ENCODE measurements at places on chromosomes 7 and 10. TPM values are rescaled to one million over a fixed set of nuclear protein-coding genes. Genes with fewer than 3 reads are reported as not detected.

GRCh38 chr7:96739609-96740008 is 30.0 kb upstream of the SEM1 start:
- DNase-seq, result no peak

DNA sequence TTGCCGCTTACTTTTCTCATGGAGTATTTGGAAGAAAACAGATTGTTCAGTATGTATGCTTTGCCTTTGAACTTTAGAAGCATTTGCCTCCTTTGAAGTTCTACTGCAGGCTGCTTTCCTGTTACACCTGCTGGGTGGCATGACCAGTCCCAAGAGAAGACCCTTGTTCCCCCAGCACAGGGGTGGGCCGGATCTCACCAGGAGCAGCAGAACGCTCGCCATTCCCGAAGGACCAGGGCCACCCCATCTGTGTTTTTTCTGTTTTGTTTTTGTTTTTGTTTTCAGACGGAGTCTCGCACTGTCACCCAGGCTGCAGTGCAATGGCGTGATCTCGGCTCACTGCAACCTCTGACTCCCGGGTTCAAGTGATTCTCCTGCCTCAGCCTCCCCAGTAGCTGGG is 493.6 kb downstream of the PTPRN2 start:
- no peak for DNase-seq

- DNase-seq, result no peak
Measured at GRCh38 chr7:3588341-3588740, 287.3 kb downstream of the SDK1 start.

- no peak for DNase-seq
Measured at GRCh38 chr7:141664450-141664849, 37.5 kb downstream of the DENND11 start.

DNA sequence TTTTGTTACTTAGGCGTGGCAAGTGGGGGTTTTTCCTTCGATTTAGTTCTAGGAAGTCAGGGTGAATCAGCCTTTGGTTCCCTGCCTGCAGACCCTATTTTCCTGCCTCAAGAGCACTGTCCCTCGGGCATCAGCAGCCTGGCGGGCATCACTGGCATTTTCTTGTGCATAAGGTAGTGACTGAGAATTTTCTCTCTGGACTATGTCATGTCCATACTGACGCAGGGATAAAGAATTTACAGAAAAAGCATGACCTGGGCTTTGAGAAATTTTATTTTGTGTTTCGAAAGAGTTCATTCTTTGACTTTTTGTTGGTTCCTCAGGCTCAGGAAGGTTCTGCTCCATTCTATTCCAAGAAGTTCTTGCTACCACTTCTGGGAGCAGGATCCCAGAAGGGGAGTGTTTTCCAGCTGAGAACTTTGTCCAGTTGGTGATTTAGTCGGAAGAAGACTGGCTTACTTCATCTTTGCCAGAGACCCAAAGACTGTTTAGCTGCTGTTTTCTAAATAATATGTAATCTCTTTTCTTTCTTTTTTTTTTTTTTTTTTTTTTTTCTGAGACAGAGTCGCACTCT is 213.9 kb upstream of the SH2B2 start:
- no peak for DNase-seq

- no peak for DNase-seq
Measured at GRCh38 chr10:9615189-9615588, 1402.5 kb upstream of the CELF2 start.

DNA sequence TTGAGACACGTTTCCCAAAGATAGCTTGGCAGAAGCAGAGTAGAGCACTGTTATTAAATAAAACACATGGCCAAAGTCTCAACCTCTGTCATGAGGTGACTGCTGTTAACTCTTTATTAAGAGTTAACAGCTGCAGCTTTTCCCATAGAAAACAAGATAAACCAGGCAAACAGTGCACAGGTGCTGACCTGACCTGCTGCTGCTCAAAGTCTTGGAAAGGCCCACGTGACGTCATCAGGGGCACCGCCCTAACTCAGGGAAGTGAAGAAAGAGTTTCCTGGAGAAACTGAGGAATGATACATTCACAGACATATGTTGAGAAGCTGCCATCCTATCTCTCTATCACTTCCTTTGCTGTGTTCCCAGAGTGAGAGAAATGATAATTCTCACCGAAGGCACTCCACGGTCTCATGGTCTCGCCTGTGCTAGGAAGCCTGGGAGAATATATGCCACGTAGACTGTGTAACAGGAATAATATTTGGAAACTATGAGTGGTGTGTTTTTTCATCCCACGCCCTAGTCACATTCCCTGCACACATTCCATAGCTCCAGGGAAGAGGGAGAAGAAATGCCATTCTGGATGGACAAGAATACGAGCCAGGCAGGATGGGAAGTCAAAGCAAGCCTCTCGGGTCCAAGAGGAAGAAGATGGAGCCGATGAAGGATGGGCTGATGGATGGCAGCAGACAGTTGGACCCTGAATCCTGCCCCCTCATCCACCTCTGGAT is 146.2 kb upstream of the NFE2L3 start:
- peak; percentile 75 for DNase-seq

- no peak for DNase-seq
Measured at GRCh38 chr10:60834401-60834800, 56.1 kb downstream of the CDK1 start.

DNA sequence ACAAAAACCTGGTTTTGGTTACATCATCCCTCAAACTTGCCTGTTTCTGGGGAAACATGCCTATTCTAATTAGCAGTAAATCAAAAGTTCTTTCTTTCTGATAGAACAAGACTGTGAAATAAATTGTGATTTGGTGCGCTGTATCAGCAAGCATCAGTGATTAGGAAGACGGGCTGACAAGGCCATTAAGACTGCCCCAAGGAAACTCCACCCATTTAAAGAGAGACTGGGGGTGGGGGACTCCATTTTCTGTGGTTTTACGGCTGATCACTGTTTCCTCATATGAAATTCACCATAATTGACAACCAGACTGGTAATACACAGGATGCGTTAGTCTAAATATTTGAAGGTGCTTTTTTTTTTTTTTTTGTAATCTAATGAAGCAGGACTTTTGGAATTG is 68.7 kb downstream of the MBL2 start:
- no peak for DNase-seq

DNA sequence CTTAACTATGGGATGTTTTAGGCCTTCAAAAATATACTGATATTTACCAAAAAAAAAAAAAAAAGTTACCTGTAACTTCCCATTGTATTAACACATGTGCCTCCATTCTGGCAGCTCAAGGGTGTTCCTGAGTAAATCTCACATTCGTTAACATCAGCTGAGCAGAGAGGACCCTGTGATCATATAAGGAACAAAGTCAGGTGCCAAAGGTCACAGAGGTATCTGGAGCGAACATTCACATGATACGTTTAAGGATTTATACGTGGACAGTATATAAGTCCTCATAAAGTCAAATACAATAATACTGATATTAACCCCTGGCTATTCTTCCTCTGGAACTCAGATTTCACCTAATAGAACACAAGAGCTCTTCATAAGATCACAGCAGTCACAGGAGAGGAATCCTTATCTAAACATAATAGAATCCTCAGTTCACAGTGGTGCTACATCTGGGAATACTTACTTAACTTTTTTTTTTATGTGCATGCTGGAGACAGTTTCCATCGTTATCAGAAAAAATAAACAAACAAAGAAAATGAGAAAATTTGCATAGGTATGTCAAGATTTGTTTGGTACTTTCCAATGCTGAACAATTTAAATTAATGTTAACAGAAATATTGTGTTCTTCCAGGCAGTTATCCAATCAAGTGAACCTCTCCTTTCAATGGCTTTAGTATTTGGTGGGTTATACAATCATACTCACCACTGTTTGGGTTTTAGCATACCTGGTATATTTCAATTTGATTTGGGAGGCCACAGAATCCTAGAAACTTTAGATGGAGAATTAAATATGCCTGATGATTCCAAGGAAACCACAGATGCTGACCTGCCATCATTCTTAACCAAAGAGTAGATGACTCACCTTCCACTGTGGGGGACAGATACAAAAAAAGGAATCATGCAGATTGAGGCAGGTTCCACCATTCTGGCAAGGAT is 6.6 kb downstream of the CUBN start:
- DNase-seq, result no peak

Gene ZNF679
- polyA plus RNA-seq, result not detected

Gene PPRC1
- 31.2 TPM for polyA plus RNA-seq

GRCh38 chr7:83478616-83479015 is 170.3 kb downstream of the SEMA3E start:
- DNase-seq, result no peak

DNA sequence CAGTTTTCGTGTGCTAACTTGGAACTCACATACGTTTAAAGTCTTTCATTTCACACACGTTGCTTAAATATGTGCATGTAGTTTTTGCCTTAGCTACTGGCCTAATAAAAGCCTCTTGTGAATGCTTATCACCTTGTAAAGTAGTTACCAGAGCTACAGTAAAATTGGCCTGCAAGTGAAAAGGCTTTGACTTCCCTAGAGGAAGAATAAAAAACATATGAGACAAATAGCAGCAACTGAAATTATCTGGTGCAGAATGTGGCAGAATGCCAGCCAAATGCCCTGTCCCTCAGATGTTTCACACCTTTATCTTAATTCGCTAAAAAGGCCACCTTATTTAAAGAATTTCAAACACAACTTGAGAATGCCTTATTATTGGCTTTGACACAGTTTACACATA is 28.1 kb upstream of the RPA3 start:
- DNase-seq, result no peak

DNA sequence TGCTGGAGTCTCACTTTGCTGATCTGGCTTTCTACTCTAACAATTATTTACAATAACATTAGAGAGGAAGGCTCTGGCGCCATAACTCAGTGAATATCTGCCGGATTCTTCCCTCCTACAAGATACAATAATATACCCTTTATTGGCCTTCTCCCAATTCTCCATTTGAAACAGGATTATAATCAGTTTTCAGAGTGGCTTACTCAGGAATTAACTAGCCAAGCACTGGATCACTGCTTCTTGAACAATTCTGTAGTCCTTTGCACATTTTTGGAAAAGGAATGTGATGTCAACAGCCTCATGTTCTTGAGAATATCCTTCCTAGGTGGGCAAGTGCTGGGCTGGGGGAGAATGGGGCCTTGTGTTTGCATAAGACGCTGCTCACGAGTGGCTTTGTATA is 125.9 kb downstream of the HIPK2 start:
- DNase-seq, result no peak

Gene HK1
- polyA plus RNA-seq, result 6.7 TPM

DNA sequence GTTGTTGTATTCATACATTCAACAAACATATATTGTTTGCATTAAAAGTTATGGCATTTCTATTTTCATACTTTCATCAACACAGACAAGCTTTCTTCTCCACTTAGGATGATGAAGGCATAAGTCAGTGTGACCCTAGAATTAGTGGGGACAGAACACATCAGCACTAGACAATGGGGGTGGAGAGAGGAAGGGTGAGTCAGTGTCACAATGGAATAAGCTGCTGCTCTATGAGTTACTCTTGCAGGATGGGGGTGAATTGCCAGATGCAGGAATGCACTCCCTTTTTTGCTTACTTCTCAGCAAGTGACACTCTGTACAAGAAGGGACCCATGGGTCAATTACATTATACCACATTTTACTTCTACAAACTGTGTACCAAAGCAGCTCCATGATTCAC is 74.0 kb downstream of the DGKI start:
- DNase-seq, result no peak

- no peak for DNase-seq
Measured at GRCh38 chr7:83096065-83096580, 66.6 kb downstream of the PCLO start.

Gene SPDYE1
- not detected for polyA plus RNA-seq

Gene BUD31
- 65.7 TPM for polyA plus RNA-seq

Gene SPDYE2
- polyA plus RNA-seq, result 0.21 TPM

Gene CALHM3
- 0.11 TPM for polyA plus RNA-seq

DNA sequence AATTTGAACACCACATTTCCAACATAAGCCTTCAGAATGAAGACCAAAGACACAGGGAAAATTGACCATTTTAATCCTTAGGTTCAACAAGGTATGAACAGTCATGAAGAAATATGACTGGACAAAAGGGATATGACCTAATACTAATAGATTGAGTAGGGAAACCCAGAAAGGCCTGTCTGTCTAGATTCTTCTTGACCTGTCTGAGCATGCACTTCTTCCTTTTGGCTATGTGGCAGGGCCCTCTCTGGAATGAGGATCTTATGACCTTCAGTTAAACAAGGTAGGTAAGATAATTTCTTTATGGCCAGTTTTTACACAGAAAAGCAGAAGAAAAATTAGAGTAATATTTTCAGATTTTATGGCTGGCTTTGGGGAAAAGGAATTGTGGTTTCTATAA is 3.0 kb upstream of the PHYHIPL start:
- DNase-seq, result no peak
